ENCODE measurements at places on chromosomes 7 and 10.

- no peak for DNase-seq
Observed at GRCh38 chr7:134768243-134768642, 11.2 kb upstream of the CALD1 start.

- DNase-seq: no peak
Observed at GRCh38 chr7:93913197-93913596, 6.8 kb downstream of the GNGT1 start.

DNA sequence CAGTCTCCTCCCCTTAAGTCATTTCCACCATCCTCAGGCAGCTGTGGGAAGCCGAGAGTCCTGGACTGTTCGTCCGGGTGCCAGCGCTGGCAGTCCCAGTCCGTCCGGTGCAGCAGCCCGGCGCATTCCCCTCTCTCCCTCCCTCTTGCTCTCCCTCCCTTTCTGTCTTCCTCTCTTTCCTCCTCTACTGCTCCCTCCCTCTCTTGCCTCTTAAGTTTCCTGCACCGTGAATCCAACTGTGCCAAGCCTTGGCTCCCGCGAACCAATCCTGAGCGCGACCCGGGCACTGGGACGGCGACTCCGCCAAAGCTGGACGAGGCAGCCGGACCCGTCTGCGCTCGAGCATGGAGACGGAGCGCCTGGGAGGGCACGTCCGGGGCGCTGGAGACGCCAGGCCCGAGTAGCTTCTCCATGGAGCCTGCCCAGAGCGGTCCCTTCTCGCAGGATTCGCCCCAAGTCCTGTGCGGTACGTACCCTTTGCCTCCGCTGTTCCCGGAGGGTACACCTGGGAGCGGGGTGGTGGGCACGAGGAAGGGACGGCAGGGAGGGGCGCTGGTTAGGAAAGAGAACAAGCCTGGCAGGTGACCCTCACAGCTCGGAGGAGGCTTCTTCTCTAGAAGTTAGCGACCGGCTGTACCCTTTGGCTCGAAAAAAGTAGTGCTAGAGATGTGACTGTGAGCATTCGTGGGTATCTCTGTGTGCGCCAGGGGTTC is 1.0 kb downstream of the NXPH1 start:
- DNase-seq: no peak

- no peak for DNase-seq
Observed at GRCh38 chr7:48971173-48971572, 46.8 kb downstream of the CDC14C start.

- DNase-seq: peak; percentile 35
Observed at GRCh38 chr7:114645451-114645850, 230.8 kb downstream of the FOXP2 start.

DNA sequence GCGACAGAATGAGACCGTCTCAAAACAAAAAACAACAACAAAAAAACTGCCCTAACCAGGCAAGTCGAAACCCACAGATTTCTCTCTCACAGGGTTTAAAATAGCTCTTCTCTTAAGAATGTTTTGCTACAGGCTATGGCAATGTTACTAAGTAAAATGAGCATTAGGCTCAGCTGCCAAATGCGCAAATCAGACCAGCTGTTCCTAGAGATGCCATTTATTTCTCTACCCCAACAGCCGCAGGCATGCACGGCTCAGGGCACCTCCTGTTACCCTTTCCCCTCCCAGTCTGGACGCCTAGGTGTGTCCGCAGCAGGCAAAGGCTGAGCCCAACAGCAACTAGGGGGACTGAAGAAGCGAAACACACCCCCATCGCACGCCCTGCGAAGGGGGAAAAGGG is 168.3 kb upstream of the MBL2 start:
- peak; percentile 18 for DNase-seq

DNA sequence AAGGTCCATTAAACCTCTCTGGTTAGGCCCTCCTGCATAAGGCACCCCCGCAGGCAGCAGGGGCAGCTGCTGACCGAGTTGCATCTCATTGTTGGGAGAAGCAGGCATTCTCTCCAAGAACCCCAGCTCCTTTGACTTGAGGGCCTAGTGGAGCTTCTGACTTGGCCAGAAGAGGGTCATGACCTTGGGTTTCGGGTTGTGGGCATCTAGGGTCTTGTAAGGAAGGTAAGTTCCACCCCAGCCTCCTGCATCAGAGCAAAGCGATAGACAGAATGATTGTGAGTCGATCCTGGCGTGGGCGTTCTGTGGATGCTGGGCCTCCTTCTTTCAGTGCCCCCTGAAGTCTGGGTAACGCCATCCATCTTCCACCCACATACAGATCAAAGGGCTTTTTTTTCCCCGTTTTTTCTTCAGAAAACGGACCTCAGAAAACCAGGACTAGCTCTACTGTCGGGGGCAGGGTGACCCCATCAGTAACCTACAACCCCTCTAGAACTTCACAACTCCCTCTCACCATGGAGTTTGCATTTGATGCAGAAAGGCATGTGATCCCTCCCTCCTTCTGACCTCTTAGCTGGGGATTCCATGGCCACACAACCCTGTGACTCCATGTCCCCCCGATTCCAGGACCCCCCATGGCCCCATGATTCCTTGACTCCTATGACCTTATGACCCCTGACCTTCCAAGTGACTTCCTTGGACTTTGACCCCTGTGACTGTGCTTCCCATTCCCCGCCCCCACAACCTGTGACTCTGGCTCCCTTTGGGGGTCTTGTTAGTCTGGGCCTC is 3.0 kb downstream of the SEMA4G start:
- DNase-seq: no peak
